ENCODE measurements at places on chromosomes 5 and 9.

DNA sequence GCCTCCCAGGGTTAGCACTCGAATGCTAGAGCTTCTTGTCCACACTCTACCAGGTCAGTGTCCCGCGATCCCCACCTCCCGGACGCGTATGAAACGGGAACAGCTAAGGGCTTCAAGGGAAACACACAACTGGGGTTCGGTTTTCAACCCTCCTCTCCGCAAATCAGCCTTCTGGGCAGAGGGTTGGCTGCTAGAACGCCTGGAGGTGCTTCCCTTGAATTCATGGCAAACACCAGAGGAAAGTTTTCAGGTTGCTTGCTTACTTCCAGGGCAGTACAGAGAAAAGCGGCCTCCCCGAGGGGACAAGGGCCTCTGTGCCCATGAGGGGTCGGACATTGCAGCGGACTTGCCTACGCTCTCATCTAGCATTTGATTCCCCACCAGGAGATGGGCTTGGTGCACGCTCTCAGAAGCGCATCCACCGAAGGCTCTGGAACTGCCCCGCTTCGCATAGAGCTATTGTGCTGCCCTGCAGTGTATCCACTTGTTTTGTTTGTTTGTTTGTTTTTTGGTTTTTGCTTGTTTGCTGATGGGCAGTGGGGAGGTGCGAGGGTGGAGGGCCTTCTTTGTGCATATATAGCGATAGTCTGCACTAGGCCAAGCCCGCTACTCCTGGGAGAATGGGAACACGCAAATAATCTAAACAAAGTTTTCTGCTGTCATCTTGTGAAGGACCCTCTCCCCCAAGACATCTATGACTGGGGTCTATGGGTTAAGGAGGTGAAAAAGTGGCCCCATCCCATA, 1.3 kb upstream of the DMRT3 start:
- no peak for DNase-seq

- DNase-seq = no peak
These were observed 68.7 kb upstream of the CTSL start for GRCh38 chr9:87657190-87657589.

- no peak for DNase-seq
These were observed 143.0 kb upstream of the TARS1 start for GRCh38 chr5:33297760-33298216.

- peak; percentile 33 for DNase-seq
These were observed 724 bp downstream of the NR2F1-AS1 start for GRCh38 chr5:93580063-93580926.

DNA sequence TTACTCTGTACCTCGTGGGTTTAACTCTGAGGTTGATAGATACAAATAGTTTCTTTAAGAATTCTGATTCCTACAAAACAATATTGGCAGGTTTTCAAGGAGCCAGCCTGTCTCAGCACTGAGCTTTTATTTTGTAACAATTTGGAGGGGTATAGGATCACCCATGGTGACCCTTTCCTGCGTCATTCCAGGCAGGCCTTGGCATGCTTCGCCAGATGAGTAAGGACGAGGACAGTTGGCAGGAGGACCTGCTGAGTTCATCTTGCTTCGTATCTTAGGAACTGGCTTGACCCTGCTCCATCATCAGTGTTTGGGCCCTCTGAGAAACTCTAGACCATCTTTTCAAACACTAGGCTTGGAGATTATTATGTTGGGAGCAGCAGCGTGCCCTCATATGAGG, 17.9 kb downstream of the ZNF462 start:
- no peak for DNase-seq

GRCh38 chr5:50767588-50767987, 101.2 kb downstream of the PARP8 start:
- DNase-seq = no peak

DNA sequence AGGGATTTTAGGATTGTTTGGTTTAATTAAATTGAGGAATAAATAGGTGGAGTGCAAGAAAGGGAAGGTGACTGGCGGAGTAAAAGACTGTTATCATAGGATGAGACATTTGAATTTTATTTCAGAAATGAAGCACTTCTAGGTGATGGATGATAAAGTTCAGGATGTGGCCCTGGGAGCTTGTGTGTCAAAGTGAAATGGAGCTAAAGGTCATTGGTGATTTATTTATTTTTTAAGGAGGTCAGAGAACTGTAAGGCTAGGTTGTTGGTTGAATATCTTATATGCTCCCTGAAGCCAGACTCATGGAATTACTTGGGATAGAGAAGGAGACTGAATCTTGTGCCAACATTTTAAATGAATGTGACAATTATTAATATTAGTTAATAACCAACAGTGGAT, 40.5 kb downstream of the PBX3 start:
- DNase-seq = no peak

GRCh38 chr5:103525361-103525760, 37.2 kb downstream of the NUDT12 start:
- no peak for DNase-seq

GRCh38 chr5:23450187-23450586, 57.2 kb upstream of the PRDM9 start:
- no peak for DNase-seq

DNA sequence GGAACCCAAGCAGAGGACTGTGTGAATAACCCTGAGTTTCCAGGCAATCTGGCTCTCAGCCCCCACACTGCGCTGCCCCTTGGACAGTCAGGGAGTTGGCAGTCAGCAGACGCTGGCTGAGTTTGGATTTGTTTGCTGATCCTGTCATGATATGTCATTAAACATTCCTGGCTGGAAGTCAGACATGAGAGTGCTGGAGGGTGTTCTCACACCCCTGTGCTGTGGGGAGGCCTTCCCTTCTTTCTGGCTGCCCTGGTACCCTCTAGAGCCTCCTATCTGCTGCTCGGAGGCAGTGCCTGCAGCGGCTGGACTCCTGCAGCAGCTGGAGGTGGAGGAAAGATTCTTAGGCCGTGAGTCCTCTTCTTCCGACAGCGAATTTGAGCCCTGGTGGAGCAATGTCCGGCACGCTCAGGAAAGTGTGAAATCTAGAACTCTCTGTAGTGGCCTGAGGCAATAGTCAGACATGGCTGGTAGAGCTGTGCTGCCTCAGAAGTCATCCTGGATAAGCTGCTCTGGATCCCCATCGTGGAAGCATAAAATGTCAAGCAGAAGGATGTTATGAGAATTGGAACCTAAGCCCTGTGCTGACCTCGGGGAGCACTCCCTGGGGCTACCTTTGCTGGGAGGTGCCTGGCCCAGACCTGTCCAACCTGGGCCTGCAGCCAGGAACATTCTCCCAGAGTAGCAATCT, 72.0 kb downstream of the PDE8B start:
- DNase-seq = no peak

DNA sequence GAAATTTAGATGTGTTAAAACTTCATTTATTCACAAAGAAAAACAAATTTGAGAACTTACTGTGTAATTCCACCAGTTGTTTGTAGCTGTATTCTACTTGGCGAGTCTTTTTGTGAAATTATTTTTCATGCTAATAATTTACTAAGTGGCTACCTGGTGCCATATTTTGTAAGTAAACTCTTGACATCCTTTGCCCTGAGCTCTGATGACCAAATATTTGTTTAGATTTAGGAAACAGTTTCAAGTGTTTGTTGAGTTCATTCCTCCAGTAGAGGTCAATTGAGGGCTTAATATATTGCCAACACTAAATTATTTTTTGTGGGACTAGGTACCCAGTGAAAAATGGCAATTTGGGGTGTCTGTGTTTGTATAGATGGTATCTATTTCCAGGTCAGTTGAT, 3.7 kb downstream of the CNTLN start:
- no peak for DNase-seq

DNA sequence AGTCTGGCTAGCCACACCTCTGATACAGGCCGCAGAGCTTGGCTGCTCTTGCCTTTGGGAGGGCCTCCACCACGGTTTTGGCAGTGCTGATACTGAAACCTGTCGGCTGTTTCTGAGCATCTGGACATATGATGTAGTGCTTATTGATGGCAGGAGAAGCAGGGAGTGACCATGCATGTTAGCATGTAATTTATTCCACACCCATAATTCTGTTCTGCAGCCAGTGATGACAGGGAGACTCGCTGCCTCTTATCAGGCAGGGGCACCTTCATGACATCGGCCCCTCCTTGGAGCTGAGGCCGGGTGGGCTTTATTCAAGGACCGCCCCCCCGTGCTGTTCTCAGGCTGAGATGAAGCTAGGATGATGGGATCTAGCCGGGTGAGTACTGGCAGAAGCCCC, 49.0 kb downstream of the OLFM1 start:
- no peak for DNase-seq

- no peak for DNase-seq
These were observed 233.5 kb upstream of the ELL2 start for GRCh38 chr5:96195123-96195522.

DNA sequence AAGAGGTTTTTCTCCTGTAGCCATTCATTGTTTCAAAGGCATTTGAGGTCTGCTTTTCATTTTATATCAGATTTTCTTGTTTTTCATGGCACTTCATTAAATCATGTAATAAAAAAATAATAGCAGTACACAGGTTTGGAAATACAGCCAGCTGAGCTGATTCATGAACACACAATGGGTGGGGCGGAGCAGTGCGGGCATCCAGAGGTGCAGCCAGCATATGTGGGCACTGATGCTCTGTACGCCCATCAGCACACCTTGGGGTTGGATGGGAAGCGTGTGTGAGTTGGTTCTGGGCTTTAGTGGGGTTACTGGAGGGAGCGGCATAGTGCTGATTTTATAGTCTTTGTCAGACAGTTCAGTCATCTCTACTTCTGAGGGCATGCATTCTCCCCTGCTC, 54.2 kb upstream of the IRX4 start:
- DNase-seq = no peak

GRCh38 chr5:153537207-153537606, 46.7 kb downstream of the GRIA1 start:
- no peak for DNase-seq

- no peak for DNase-seq
These were observed 364.9 kb downstream of the ICE1 start for GRCh38 chr5:5787373-5787772.

DNA sequence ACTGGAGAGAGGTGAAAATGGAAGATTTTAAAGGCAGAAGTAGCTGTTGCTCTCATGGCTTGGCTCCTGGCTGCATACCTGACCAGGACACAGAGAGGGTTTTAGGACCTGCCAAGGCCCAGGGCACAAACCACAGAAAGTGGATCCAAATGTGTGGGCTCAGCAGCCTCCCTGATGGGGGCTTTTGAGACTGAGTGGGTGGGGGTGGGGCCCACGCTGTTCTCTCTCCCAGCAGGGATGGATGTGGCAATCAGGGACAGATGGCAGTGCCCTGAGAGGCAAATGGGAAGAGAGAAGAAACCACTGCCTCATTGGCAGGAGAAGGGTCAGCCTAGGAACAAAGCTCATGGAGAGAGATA, 34.9 kb upstream of the TIFAB start:
- no peak for DNase-seq

GRCh38 chr5:164332349-164333196, 827.2 kb downstream of the MAT2B start:
- DNase-seq = no peak

DNA sequence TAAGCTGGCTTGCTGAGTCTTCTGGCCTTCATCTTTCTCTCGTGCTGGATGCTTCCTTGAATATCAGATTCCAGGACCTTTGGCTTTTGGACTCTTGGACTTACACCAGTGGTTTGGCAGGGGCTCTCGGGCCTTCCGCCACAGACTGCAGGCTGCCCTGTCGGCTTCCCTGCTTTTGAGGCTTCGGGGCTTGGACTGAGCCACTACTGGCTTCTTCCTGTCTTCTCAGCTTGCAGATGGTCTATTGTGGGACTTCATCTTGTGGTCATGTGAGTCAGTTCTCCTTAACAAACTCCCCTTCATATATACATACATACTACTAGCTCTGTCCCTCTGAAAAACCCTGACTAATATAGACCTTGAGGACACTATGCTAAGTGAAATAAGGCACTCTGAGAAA, 78.3 kb upstream of the SSBP2 start:
- no peak for DNase-seq

GRCh38 chr5:9523090-9523823, 22.6 kb downstream of the SEMA5A start:
- no peak for DNase-seq

DNA sequence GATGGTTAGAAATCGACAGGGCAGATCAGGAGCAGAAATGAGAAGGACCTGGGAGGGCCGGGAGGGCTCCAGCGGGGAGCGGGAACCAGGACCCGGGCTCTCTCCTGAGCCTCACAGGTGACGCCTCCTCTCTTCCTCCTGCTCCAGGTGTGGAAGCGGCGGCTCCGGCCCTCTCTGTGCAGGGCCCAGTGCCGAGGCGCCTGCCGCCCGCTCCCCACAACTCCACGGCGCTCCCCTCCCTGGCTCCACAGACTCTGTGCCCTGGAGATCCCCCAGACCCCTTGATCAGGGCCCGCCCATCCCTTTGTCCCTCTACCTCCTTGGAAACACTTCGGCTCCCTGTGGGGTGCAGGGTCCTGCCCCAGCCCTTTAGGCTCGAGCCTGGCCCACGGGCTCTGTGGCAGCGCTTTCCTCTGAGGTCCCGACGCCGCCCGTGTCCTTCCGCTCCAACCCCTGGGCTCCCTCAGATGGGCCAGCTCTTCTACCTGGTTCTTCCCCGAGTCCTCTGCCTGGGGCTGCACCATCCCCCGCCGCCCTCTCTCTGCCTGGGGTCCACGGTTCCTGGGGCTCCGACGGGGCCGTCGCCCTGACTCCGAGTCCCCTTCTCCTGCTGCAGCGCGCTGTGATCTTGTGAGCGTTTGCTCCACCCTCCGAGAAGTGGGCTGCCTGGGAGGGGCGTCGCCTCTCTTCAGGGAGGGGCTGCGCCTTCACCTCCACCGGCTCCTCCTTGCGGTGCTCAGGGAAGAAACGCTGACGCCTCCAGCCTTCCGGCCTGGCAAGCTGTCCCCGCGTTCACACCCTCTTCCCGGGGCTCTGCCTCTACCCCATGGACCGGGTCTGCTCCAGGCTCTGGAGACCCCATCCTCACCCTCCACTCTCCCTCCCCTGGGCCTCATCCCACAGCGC, 22.4 kb upstream of the SLC6A3 start:
- no peak for DNase-seq

DNA sequence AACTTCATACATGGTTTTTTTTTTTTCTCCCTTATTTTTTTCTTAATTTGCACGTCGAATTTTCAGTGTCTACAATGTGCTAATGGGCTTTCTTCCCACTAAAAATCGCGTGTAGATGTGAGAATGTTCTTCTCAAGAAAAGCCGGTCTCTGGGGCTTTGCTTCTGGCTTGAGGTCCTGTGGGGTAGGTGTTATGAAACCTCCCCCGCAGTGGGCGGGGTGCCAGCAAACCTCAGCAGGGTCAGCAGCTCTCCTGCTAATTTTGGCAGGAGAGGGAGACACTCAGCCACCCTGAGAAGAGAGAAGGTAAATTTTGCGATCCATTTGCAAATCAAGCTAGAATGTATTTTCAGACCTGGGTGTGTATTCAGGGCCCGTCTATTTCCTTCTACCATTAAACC, 59.9 kb downstream of the NPR3 start:
- DNase-seq = no peak
